ENCODE measurements at places on chromosomes 5 and 9.

- DNase-seq: no peak
Measured at GRCh38 chr5:135244620-135245021, 154.4 kb downstream of the MACROH2A1 start.

DNA sequence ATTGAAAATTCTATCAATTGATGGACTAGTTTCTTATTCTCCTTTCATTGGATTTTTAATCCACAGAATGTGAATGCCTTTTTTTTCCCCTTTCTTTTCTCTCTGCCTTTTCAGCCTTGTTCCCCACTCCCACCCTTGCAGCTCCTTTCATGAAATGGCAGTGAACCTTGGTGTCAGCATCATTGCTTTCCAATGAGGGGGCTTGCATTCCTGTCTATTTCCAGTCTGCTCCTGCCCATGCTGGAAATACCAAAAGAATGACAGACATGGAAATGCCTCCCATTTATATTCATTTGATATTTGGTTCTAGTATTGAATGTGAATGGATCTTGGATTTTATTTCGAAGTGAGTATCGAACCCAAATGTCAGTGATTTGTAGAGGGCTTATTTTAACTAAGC is 162.7 kb upstream of the SGCD start:
- no peak for DNase-seq

DNA sequence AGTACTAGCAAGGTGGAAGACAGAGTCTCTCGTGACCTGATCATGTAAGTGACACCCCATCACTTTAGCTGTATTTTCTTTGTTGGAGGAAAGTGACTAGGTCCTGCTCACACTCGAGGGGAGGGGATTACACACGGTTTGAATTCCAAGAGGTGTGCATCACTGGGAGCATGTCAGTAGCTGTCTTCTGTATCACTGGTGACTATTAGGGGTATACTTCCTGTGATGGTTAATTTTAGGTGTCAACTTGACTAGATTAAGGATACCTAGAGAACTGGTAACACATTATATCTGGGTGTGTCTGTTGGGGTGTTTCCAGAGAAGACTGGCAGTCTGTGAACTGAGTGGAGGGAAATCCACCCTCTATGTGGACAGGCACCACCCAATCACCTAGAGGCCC is 22.5 kb downstream of the FOXD1 start:
- no peak for DNase-seq

- DNase-seq: no peak
Measured at GRCh38 chr5:38518341-38518740, 38.1 kb downstream of the LIFR start.

DNA sequence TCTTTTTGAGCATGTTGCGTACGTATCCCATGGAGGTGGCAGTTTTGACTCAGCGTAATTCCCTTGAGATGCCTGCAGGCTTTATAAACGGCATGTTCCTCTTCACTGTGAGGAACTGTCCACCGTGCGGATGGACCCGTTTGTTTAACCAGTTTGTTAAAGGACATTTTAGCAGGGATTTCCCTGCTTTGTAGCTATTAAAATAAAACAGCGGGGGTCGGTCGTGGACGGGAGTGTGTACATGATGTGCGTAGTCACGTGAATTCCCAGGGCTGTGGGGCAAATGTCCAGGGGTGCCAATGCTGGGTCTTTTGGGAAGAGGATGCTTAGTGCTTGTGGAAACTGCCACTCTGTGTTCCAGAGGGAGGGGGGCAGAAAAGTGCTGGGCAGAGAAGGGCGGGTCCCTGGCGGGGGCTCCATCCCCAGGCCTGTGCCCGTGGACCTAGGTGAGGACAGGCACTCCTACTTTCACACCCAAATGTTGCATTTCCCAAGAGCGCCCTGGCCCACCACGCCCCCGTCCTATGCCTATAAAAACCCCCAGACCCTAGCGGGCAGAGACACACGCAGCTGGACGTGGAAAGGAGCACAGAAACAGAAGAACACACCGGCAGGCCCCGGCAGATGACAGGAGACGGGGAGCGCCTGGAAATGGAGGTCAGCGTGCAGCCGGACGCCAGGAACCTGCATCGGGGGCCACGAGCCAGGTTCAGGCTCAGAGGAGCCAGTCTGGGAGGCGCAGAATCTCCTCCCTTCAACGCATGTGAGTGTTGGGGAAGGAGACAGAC is 4.0 kb upstream of the TERT start:
- no peak for DNase-seq

GRCh38 chr5:143156572-143156971 is 246.9 kb downstream of the NR3C1 start:
- no peak for DNase-seq

GRCh38 chr9:127452691-127453090 is 1.4 kb downstream of the LRSAM1 start:
- no peak for DNase-seq

- no peak for DNase-seq
Measured at GRCh38 chr5:17433406-17433805, 64.6 kb upstream of the TAF11L2 start.

GRCh38 chr9:8457816-8458215 is 658.2 kb upstream of the DMAC1 start:
- no peak for DNase-seq

DNA sequence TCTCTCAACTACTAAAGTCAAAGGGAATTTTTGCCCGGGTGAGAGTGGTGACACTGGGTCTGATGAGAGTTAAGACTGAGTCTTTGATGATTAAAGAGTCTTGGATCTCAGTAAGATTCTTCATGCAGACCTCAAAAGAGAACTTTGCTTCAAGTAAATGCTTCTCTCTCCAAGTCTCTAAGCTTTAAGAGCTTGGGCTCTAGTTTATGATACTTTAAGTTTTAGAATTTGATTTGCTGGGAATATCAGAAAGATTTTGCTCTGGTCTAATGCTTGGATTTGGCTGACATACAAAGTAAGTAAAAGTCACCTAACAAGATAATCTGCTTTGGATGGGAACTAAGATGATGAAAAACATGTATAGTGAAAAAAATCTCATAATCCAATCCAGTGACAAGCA is 566.3 kb downstream of the MAT2B start:
- DNase-seq: no peak

GRCh38 chr9:94183240-94183999 is 75.7 kb upstream of the ZNF169 start:
- no peak for DNase-seq

DNA sequence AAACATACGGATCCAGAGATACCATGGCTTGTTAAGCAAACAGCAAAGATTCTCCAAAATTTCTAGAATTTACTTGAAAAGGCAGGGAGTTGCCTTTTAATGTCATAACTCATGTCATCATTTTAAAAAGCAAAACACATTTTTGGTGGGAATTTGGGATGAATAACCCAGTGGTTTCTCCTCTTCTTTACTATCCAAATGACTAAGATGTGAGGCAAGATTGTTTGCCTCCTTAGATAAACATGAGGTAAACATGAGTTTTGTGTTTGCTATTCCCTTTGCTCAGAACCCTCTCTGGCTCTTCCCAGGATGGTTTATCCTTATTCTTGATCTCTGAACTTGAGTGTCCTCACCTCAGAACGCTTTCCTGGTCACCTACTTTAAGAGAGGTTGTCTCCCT is 267.0 kb downstream of the EBF1 start:
- DNase-seq: no peak

- DNase-seq: no peak
Measured at GRCh38 chr5:37663538-37663937, 176.3 kb downstream of the GDNF start.

- DNase-seq: no peak
Measured at GRCh38 chr5:66307647-66308241, 163.6 kb downstream of the SREK1 start.

- no peak for DNase-seq
Measured at GRCh38 chr5:120368923-120369715, 95.0 kb upstream of the PRR16 start.

Data from stimulated activated CD8-positive, alpha-beta memory T cell treated with anti-CD3 and anti-CD28 coated beads, Interleukin-4, amount 100 ng/mL, for 1 hour (primary cell).